ENCODE measurements at places on chromosomes 7 and 10.

DNA sequence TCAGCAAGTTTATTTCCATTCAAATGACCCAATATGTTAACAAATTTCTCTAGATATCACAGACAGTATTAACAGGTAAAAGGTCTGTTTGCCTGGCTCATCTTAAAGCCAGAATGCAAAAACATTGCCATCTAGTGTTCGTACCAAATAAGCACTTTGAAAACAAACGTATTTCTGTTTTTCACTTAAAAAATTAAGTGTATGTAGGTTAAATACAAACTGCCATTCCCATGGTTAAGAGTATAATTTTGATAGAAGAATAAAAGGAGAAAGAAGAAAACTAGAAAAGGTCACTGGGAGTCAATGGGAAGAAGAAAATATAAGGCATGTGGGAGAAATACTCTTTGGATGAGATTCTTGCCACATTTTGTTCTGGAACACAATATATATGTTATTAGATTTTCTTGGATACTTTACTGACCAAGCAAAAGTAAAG is 51.0 kb downstream of the ORC5 start:
- peak; percentile 19 for DNase-seq

DNA sequence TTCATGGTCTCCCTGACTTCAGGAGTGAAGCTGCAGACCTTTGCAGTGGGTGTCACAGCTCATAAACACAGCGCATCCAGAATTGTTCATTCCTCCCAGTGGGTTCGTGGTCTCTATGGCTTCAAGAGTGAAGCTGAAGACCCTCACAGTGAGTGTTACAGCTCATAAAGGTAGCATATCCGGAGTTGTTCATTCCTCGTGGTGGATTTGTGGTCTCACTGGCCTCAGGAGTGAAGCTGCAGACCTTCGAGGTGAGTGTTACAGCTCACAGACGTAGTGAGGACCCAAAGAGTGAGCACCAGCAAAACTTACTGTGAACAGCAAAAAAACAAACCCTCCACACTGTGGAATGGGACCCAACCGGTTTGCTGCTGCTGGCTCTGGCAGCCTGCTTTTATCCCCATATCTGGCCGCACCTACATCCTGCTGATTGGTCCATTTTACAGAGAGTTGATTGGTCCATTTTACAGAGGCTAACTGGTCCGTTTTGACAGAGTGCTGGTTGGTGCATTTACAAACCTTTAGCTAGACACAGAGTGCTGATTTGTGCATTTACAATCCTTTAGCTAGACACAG is 308.8 kb downstream of the PTPRN2 start:
- DNase-seq: no peak

GRCh38 chr10:71840958-71841335 is 10.1 kb downstream of the PSAP start:
- no peak for DNase-seq

GRCh38 chr10:122336332-122336731 is 38.2 kb upstream of the PLEKHA1 start:
- DNase-seq: no peak

- DNase-seq: no peak
These were observed 11.9 kb downstream of the PLAU start for GRCh38 chr10:73922864-73923133.

DNA sequence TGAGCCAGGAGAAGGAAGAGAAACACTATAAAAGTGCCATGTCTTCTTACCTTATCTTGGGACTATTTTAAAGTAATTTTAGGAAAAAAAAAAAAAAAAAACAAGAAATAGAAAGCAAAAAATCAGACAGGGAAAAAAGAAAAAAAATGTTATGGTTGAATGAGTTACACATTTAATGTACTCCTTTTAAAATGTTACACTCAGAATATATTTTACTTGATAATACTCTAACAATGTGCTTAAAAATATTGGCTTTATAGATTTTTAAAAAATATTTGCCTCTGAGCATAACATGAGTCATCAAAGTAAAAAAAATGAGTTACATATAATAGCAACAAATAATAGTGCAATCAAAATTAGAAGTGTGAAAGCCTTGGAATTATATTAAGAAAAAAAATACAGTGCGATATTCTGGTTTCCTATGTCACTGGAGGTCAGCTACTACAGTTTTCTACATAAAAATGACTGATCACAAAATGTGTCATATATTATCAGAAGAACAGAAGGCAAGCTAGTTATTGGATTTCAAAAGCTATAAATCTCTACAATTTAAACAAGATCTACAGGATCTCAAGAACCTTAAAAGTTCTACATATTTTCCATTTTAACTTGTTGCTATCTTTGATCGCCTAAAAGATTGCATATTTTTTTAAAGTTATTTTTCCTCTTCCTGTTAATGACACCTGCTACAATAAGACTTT is 231.1 kb upstream of the CCDC6 start:
- DNase-seq: no peak

DNA sequence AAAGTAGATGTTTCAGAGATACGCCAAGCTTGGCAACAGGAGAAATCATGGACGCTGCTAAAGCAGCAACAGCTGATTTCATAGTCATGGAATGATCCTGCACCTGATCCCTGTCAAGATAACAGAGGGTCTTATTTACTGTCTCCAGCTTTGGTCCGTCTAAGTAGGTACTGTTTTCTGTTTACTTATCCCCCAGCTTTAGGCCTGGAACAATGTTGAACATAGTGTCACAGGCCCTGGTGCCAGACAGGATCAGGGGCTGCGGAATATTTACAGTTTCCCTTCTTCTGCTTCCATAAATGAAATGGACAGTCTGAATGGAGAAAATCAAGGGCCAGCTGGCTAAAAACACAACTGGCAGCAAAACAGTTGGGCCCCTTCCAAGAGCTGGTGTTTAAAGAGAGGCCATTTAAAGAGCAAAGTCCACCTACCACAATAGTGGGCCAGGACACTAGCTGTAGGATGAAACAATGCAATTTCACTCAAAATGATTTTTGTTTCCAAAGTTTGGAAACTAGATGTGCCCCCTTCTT is 2.9 kb downstream of the GPR37 start:
- DNase-seq: peak; percentile 72

- no peak for DNase-seq
These were observed 7.0 kb downstream of the PKD1L1 start for GRCh38 chr7:47941136-47941844.

DNA sequence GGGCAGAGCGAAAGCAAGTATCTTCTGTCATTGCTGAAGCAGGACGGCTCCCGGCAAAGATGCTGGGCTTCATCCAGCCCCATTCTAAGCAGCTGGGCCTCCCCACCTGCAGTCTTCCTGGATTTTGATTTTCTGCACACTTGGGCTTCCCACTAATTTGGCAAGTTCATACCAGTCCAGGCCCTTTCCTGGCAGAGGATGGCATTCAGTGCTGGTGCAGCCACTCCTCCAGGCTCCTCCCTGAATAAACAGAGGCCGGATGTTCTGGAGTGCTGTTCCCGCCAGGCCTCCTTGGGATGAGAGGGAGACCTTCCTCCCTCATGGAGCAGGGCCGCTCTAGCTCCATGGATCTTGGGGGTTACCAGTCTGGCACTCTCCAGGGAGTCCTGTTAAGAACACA is 3.4 kb downstream of the BAG3 start:
- DNase-seq: no peak

GRCh38 chr7:127862525-127862924 is 168.7 kb downstream of the LRRC4 start:
- no peak for DNase-seq

DNA sequence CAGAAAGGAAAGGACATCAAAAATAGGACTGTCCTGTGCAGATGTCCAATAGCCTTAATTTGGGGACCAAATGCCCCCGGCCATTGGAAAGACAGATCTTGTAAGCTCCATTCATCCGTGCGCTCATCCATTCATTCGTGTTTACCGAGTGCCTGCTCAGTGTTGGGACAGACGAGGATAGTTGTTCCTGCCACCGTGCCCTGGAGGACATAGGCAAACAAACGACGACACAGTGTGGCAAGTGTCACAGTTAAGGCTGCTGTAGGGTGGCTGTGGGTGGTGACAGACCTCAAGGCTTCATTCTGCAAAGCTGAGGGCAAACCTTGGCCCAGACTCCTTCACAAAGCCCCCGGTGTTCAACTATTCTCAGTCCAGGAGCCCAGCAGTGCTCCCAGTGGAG is 27.6 kb downstream of the MKI67 start:
- DNase-seq: no peak

DNA sequence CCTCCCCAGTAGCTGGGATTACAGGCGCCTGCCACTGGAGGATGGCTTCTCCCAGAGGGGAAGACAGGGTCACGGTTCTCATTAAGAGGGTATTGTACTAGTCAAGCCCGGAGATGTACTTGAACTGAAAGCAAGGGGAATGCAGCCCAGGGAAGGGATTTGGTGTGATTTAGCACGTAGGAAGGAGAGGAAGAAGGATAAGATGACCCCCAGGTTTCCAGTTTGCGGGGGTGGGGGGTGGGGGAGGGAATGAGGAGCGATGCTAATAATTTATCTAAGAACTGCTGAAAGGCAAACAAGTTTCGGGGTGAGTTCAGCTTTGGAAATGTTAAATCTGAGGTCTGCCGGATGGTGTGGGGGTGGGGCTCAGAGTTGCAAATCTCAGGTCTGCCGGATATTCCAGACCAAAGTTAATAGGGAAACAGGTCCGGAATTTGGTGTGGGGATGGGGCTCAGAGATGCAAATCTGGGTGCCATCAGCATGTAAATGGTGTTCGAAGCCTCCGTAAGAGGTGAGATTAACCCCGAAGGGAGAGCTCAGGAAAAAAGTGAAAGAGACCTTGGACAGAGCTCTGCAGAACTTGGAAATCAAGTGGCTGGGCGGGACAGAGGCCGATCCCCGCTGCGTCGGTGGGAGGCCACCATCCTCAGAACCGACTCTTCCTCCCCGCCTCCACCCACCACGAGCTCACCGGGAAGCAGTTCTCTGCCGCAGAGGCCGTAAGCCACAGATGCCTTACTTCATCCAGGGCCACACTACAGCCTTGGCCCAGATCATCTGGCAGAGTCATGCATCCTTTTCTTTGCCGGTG is 1.6 kb upstream of the SEPHS1 start:
- DNase-seq: no peak

DNA sequence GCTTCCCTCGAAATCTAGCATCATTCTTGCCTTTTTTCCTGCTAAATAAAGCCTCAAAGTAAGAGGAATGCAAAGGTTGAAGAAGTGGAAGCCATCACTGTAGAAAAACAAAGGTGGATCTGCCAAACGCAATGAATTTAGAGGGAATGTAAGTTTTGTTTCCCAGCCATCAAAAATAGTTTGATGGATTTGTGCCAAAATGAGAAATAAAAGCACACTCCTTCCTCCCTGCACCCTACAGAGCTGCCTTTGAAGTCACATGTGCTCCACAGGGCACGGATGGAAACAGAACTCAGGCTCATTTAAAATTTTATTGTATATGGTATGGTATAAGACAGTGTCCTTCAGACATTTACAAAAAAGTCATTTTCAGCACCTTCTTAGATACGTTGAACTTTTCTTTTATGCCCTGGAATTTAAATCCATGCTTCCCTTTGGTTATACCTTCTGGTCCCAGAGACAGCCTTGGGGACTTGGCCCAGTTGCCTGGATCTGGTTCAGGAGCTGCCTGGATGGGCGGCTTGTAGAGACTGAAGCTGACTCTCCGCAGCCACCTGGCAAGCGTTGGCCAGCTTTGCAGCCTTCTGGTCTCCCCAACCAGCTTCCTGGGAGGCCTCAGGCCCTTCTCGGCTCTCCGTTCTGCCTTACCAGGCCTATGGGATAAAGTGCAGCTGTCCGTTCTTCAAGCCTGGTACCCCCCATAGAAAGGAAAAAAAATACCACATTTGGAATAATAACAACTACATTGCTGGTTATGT is 228.5 kb upstream of the NEBL start:
- no peak for DNase-seq

GRCh38 chr10:63588436-63589167 is 67.4 kb downstream of the REEP3 start:
- DNase-seq: no peak

GRCh38 chr10:99424656-99425055 is 5.8 kb downstream of the GOT1 start:
- DNase-seq: no peak

All from SHP77 treated with DMSO at 0.1 percent for 48 hours (cell line).